Activated CD4-positive, alpha-beta T cell treated with anti-CD3 and anti-CD28 coated beads, Interleukin-2, amount 50 U/mL, for 1 hour (primary cell): ENCODE measurements at places on chromosomes 11 and 22.

- DNase-seq: no peak
Observed at GRCh38 chr22:47572443-47572842, 810.0 kb downstream of the TBC1D22A start.

- DNase-seq: peak; percentile 52
Observed at GRCh38 chr22:38267086-38267485, 5.7 kb downstream of the TMEM184B start.

DNA sequence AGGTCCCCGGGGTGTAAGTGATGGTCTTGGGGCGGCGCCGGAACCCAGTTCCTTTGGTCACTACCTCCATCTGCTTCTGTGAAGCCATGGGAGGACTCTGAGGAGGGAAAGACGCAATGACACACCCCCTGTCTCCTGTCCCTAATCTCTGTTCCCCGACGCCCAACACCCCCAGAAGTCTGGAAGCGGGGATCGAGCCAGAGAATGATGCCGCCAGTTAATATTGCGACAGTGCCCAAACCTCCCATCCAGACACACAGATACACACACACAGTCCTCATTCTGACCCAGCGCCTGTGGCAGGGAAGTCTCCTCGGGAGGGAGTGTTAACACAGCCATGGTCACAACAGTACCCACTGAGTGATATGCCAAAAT, 352 bp downstream of the C22orf23 start:
- no peak for DNase-seq

- no peak for DNase-seq
Observed at GRCh38 chr11:9069862-9070470, 21.4 kb downstream of the SCUBE2 start.

- no peak for DNase-seq
Observed at GRCh38 chr11:84993386-84993785, 633.8 kb downstream of the DLG2 start.

GRCh38 chr22:49405590-49405989, 422.1 kb downstream of the BRD1 start:
- no peak for DNase-seq

GRCh38 chr22:44338906-44339305, 26.2 kb upstream of the SHISAL1 start:
- no peak for DNase-seq

GRCh38 chr22:44026630-44027511, 2.8 kb downstream of the PARVB start:
- peak; percentile 43 for DNase-seq

- no peak for DNase-seq
Observed at GRCh38 chr11:78690352-78690987, 115.8 kb upstream of the NARS2 start.

GRCh38 chr11:77249427-77249826, 52.1 kb downstream of the GDPD4 start:
- DNase-seq: no peak

DNA sequence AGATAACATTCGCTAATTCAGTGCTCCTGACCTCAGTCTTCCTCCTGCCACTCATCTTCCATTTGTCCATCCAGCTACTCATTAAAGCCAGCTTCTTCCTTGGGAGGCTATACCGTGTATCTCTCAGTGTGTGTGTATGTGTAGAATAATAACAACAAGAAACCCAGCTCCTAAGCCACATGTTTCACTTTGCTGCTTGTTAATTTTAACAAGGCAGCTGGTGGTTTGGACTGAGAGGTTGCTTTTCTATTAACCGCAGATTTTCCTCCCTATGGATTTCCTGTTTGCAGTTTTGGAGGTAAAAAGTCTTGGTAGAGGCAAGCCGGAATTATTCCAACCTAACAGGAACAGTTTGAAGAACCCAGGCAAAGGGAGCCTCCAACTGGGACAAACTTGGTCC, 165.0 kb downstream of the ADAMTS15 start:
- DNase-seq: no peak

GRCh38 chr11:103623933-103624332, 412.5 kb upstream of the DDI1 start:
- DNase-seq: no peak

GRCh38 chr11:43583548-43583947, 97.0 kb upstream of the HSD17B12 start:
- DNase-seq: no peak

GRCh38 chr11:80240245-80240644, 799.4 kb upstream of the TENM4 start:
- DNase-seq: no peak

- no peak for DNase-seq
Observed at GRCh38 chr22:40413873-40414272, 43.5 kb downstream of the SGSM3 start.

DNA sequence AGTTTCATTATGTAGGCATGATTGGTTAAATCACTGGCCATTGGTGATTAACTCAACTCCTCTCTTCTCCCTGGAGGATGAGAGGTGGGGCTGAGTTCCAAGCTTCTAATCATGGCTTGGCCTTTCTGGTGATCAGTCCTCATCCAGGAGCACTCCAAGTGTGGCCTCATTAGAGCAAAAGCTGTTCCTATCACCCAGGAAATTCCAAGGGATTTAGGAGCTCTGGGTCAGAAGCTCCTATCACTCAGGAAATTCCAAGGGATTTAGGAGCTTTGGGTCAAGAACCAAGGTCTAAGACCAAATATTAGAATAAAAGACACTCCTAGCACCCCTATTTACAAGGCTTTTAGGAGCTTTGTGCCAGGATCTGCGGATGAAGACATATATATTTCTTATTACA, 168.0 kb upstream of the BDNF start:
- DNase-seq: no peak

GRCh38 chr22:25884121-25884520, 142.1 kb downstream of the MYO18B start:
- DNase-seq: no peak

DNA sequence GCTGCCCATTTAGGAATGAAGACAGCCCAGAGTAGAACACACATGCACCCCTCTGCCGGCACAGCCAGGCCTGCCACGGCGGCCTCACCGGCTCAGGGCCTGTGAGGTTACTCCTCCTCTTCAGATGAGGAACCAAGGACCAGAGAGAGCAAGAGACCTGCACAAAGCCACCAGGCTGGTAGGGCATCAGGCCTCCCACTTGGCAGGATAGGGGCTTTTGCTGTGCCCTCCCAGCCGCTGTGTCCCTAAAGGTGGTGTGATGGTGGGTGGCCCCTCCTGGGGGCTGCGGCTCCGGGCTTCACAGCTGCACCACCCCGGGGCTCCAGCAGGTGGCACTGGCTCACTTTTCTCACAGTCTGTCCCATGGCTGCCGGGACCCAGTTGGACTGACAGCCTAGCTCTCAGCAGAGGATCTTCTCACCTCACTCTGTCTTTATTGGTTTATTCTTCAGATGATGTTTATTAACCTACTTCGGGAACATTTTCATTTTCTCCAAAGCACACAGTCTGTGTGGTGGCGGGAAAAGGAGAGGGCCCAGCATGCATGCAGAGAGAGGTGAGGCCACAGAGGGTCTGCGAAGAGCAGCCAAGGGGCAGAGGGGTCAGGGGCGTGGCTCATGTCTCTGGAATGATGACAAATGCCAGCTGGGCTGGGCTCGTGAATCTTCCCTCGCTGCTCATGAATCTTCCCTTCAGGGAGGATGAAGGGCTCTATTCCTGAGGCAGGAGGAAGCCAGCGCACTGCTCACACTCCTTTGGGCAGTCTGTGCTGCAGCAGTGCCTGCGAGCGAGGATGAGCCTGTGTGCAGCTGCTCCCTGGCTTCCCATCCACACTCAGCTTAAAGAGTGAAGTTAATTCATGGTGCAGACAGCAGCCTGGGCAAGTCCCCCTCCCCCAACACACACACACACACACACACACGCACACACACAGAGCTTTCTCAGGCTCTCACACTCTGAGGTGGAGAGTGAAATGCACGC, 101.1 kb upstream of the PITPNB start:
- peak; percentile 60 for DNase-seq

GRCh38 chr11:72102631-72102945, 509 bp downstream of the LAMTOR1 start:
- DNase-seq: no peak

DNA sequence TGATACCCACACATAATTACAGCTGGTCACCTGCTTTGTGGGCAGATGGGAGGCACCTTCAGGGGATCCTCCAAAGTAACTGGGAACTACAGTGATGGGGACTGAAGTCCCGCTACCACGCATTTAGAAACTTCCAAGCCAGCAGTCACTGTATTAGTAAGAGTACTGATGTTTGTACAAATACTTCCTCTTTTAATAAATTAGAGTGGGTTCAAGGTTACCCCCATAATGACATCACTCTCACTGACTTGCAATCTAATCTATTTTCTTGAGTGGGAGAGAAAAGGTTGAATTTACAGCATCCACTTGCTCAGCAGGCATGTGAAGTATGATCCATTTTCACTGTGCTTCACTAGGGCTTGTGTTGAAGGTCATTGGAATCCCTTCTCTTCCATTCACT, 72.1 kb upstream of the TIMP3 start:
- DNase-seq: no peak

- DNase-seq: no peak
Observed at GRCh38 chr11:125300791-125301218, 136.3 kb downstream of the PKNOX2 start.

DNA sequence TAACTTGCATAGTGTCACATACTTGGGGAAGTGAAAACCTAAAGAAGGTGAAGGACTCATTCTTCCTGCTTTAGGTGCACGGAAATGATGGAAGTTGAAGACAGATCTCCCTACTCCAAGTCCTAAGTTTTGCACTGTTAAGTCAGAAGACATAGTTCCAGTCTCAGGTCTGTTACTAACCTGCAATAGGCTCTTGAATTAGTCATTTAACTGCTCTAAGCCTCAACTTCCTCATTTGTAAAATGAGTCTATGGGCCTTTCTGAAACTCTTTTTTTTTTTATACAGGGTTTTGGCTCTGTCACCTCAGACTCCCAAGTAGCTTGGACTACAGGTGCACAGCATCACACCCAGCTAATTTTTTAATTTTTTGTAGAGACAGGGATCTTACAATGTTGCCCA, 30.8 kb upstream of the POU2AF1 start:
- DNase-seq: no peak

DNA sequence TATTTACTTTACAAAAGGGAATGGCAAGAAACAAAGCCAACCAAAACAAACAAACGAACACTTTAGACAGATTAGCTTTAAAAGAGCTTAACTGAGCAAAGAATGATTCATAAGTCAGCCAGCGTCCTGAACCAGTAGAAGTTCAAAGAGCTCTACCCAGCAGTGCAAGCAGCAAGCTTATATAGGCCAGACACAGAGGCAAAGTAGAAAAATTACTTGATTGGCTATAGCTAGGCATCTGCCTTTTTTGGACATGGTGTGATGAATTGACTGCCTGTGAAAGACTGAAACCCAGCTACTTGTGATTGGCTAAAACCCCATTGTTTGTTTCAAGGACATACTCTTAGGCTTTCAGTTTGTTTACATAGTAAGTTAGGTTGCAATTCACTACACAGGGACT, 2120.0 kb upstream of the RAG2 start:
- DNase-seq: no peak

- no peak for DNase-seq
Observed at GRCh38 chr22:27992294-27993165, 73.5 kb upstream of the PITPNB start.

- DNase-seq: peak; percentile 80
Observed at GRCh38 chr22:40525250-40525884, 111.2 kb downstream of the MRTFA start.

DNA sequence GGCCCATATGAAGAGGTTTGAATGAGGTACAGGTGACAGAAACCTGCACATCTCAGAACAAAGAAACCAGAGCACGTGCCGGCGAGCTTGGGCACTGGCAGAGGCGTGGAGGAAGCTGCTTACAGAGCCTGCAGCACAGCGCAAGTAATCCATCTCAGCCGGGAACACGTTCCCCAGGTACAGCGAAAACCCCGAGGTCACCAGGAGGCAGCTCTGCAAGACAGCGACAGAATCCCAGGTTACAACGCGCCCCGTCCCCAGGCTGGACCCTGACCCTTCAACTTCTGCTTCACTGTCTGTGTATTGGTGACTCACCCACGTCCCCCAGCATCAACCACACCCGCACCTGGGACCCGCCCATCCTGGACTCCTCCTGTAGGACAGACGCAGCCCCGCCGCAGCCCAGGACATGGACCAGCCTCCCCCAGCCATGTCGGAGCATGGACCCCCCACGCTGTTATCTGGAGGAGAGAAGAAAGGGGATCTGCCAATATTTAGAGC, 2.2 kb downstream of the MLC1 start:
- no peak for DNase-seq

- DNase-seq: no peak
Observed at GRCh38 chr11:3840870-3841425, at the start of gene RHOG. Gene RHOG, minus strand, starts transcription at chr11:3840959. Its CDS starts 12,821 bp downstream, at chr11:3828138.

- DNase-seq: no peak
Observed at GRCh38 chr22:32794449-32795213, 6.9 kb upstream of the TIMP3 start.

- no peak for DNase-seq
Observed at GRCh38 chr11:2883979-2884815, 1.4 kb downstream of the CDKN1C start.

DNA sequence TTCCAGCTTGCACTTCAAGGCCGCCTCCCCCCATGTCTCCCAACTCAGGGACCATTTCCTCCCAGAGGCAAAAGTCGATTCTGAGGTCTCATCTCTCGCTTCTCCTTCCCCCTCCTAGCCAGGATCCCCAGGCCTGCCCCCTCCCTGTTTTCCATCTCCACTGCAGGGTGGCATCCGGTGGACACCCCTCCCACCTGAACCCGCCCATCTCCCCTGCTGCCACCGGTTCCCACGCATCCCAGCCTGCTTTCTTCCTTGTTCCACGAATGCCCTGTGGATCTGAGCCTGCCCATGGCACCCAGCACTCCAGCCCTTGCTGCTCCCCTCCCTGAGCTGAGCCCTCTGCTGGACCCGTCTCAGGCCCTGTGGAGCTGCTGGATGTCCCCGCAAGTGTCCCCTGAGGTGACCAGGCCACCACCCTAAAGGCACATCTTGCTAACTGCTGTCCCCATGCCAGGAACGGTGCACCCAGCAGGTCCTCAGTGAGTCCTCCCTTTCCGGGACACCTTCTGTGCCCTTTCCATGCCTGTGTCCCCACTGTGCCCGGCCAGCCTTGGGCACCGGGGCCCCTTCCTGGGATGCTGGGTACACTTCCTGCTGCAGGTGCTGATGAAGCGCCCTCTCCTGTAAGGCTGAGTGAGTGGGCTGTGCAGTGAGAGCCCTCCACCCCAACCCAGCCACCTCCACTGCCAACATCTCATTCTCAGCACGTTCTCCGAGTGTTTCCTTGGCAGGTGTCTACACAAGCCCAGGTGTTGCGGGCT, 936 bp downstream of the IL17REL start:
- no peak for DNase-seq

DNA sequence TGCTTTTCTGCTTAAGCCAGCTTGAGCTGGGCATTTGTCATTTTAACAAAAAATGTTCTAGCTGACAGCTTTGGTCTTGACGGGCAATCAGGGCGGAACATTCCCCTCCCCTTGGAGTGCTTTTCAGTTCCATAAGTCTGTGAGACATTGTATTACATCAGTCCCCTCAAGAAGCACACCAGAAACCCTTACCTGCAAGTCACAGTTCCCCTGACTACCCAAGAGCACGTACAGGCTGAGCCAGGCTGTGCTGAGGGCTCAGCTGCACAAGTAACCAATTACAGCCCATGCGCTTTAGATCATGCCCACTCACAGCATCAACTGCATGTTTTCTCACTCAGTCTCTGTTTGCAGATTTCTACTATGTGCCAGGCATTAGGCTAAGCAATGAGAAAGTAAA, 19.1 kb downstream of the HIRA start:
- DNase-seq: no peak

- DNase-seq: no peak
Observed at GRCh38 chr11:17371614-17372013, 16.8 kb downstream of the KCNJ11 start.

- no peak for DNase-seq
Observed at GRCh38 chr11:85787809-85788760, 22.9 kb downstream of the SYTL2 start.
